ENCODE measurements at places on chromosomes 5 and 9.

- no peak overlapping the region for H3K4me3 ChIP-seq
- no peaks in the 10 kb centered on the region for H3K27me3 ChIP-seq
- no peaks in the 10 kb centered on the region for H3K4me1 ChIP-seq
- peaks cover 51% of the 10 kb centered on the region for H3K36me3 ChIP-seq
- no peak overlapping the region for H3K27ac ChIP-seq
Measured at GRCh38 chr9:92312887-92313623, 12.1 kb downstream of the NOL8 start.

GRCh38 chr5:150300496-150301169, 2.1 kb downstream of the ARSI start:
- no peaks in the 10 kb centered on the region for H3K27me3 ChIP-seq
- no peak for DNase-seq
- no peak overlapping the region for H3K4me3 ChIP-seq
- no peaks in the 10 kb centered on the region for H3K36me3 ChIP-seq
- no peak overlapping the region for H3K27ac ChIP-seq

DNA sequence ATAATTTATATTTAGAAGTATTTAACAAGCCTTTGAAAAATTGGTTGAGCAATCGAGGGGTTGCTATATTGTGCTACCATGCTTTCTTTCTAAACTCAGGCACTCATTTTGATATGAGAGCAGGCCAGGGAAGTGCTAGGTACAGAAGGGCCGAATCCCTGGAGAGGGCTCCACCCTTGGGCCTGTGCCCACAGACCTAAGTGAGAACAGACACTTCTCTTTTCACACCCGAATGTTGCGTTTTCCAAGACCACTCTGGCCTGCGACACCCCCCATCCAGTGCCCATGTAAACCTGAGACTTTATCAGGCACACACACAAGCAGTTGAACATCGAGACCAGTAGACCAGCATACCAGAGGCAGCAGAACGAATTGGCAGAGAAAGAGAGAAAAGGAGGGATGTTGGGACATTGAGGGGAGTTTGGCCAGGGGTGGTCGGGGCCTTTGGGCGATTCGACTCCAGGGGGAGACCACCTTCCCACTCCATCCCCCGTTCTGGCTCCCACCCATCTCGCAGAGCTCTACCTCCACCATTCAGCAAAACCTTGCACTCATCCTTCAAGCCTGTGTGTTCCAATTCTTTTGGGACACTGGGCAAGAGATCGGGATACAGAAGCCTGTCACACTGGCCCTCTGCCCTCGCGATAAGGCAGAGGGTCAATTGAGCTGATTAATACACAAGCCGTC, 134.8 kb downstream of the FBXO4 start:
- H3K4me3 ChIP-seq, result no peak overlapping the region
- no peaks in the 10 kb centered on the region for H3K36me3 ChIP-seq
- H3K4me1 ChIP-seq, result no peaks in the 10 kb centered on the region
- DNase-seq, result no peak
- H3K27ac ChIP-seq, result no peak overlapping the region

DNA sequence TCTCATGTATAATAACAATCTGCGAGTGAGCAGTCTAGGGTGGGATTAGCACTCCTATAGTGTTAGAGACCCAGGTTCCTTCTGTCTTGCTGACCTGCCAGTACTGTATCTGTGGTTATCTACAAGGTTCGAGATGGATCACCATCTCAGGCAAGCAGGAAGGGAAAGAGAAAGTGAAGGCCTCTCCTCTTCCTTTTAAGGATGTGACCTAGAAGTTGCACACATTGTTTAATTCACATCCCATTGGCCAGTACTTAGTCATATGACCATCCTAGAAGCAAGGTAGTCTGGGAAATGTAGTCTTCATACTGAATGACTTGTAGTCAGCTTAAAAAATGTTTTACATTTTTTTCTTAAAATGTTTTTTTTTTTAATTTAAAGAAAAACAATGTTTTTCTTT, 168.6 kb downstream of the CARTPT start:
- H3K36me3 ChIP-seq, result no peaks in the 10 kb centered on the region
- H3K4me1 ChIP-seq, result peaks cover 32% of the 10 kb centered on the region
- no peaks in the 10 kb centered on the region for H3K27me3 ChIP-seq

- no peak for DNase-seq
- H3K27me3 ChIP-seq, result no peaks in the 10 kb centered on the region
- H3K27ac ChIP-seq, result no peak overlapping the region
- H3K4me1 ChIP-seq, result no peaks in the 10 kb centered on the region
- no peaks in the 10 kb centered on the region for H3K36me3 ChIP-seq
- H3K4me3 ChIP-seq, result no peak overlapping the region
Measured at GRCh38 chr9:111463048-111463447, 21.1 kb downstream of the ECPAS start.

DNA sequence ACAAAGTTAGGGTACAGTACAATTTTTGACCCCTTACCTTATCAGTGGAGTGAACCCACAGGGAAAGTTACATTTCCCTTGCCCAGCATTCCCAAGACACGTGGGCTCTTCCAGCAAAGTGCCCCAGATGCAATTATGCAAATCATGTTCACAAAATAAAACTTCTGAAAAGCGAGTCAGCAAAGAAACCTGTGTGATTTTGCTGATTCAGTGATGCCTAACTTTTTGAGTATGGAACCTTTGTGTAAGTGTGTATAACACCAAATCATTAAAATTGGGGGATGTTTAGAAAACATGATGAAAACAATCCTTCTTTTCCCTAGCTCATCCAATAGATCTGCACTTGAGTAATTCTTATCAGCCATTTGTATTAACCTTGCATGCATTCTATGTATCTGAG, 52.6 kb downstream of the SH3RF2 start:
- H3K4me3 ChIP-seq, result no peak overlapping the region
- no peak overlapping the region for H3K27ac ChIP-seq
- DNase-seq, result no peak
- H3K36me3 ChIP-seq, result no peaks in the 10 kb centered on the region

DNA sequence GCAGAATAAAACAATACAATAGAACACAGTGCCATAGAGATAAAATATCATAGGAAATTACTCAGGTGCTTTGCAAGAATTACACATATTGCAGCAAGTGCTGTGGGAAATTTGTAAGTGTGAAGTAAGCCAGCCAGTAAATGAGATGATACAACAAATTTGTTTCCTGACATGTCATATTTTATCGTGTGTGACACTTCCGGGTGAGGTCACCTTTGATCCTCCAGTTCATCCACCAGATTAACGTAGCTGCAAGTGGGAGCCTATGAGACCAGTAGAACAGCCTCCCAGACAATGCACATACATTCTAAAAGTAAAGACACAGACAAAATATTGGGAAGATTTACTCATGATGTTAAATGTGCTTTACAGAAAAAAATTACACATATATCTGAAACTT, 72.2 kb downstream of the PRDM9 start:
- no peak for DNase-seq
- no peaks in the 10 kb centered on the region for H3K4me1 ChIP-seq

- no peaks in the 10 kb centered on the region for H3K36me3 ChIP-seq
- H3K27me3 ChIP-seq, result no peaks in the 10 kb centered on the region
- H3K4me1 ChIP-seq, result no peaks in the 10 kb centered on the region
- H3K4me3 ChIP-seq, result no peak overlapping the region
Measured at GRCh38 chr9:117709936-117710335, 5.7 kb downstream of the TLR4 start.

GRCh38 chr9:98494852-98495251, 213.9 kb downstream of the GABBR2 start:
- H3K4me3 ChIP-seq, result no peak overlapping the region
- H3K36me3 ChIP-seq, result no peaks in the 10 kb centered on the region
- no peaks in the 10 kb centered on the region for H3K27me3 ChIP-seq
- no peak overlapping the region for H3K27ac ChIP-seq
- no peak for DNase-seq

GRCh38 chr5:54718656-54719055, 201.1 kb downstream of the SNX18 start:
- no peak overlapping the region for H3K4me3 ChIP-seq
- no peak overlapping the region for H3K27ac ChIP-seq
- H3K4me1 ChIP-seq, result no peaks in the 10 kb centered on the region
- DNase-seq, result no peak
- H3K27me3 ChIP-seq, result no peaks in the 10 kb centered on the region
- H3K36me3 ChIP-seq, result no peaks in the 10 kb centered on the region

DNA sequence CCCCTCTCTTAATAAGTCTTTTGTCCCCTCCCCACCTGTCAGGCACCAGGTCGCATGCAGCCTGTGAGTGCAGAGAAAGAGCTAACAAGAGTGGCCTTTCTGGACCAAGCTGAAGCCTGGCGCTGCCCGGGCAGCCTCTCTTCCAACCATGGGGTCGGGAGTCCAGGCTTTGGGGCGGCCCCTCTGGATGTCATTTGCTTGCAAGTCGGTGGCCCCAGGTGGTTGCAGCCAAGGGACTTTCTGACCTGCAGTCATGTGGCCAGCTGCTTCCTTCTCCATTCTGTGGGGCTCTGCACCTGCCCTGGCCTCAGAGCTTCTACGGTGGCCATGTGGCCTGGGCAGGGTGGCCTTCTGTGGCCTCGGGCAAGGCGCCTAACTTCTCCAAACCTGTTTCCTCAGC, 159.7 kb downstream of the DAB2IP start:
- H3K27ac ChIP-seq, result no peak overlapping the region
- H3K4me1 ChIP-seq, result no peaks in the 10 kb centered on the region
- DNase-seq, result no peak
- no peaks in the 10 kb centered on the region for H3K36me3 ChIP-seq
- no peaks in the 10 kb centered on the region for H3K27me3 ChIP-seq

GRCh38 chr5:93343570-93343969, 237.4 kb downstream of the NR2F1-AS1 start:
- no peak overlapping the region for H3K4me3 ChIP-seq
- peaks cover 8% of the 10 kb centered on the region for H3K4me1 ChIP-seq
- H3K27me3 ChIP-seq, result no peaks in the 10 kb centered on the region
- no peaks in the 10 kb centered on the region for H3K36me3 ChIP-seq

DNA sequence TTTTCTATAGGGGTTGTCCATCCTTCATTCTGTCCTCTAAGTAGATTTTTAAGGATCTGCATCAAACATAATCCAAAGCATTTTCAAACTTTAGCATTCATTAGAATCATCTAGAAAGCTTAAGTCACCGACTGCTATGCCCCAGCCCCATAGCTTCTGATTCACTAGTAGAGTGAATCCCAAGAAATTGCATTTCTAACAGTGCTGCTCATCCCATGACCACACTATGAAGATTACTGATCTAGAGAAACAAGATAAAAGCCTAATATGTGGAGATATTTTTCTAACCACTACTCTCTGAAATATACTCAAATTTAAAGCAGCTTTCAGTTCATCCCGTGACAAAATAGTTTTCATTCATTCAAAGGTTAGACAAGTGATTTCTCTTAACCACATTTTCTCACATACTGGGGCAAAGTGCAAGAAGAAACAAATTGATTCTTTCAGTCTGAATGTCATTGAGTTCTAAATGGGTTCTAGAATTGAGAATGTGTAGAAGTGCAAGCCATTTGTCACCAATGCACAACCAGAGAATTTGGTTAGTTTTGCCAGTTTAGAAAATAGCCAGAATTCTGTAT, 286.9 kb upstream of the CD180 start:
- no peak overlapping the region for H3K27ac ChIP-seq
- no peaks in the 10 kb centered on the region for H3K4me1 ChIP-seq
- no peaks in the 10 kb centered on the region for H3K36me3 ChIP-seq
- DNase-seq, result no peak
- H3K27me3 ChIP-seq, result no peaks in the 10 kb centered on the region
- no peak overlapping the region for H3K4me3 ChIP-seq

DNA sequence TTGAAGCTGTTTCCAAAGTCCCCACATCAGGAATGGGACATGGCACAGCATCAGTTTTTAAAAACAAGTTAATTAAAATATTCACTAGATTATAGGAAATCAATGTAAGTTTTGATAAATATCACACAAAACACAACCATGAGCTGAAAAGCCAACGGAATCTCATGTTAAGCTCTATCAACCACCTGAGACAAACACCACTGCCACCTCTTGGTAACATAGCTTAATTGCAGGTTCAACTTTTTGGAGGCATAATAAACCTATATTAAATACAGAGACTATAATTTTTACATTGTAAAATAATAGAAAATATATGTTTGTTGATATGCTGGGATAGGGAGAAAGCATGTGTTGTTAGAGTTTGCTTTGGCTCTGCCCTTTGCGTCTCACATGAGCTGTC, 126.1 kb downstream of the SV2C start:
- H3K4me3 ChIP-seq, result no peak overlapping the region
- no peaks in the 10 kb centered on the region for H3K4me1 ChIP-seq
- DNase-seq, result no peak
- no peaks in the 10 kb centered on the region for H3K36me3 ChIP-seq
- no peak overlapping the region for H3K27ac ChIP-seq

DNA sequence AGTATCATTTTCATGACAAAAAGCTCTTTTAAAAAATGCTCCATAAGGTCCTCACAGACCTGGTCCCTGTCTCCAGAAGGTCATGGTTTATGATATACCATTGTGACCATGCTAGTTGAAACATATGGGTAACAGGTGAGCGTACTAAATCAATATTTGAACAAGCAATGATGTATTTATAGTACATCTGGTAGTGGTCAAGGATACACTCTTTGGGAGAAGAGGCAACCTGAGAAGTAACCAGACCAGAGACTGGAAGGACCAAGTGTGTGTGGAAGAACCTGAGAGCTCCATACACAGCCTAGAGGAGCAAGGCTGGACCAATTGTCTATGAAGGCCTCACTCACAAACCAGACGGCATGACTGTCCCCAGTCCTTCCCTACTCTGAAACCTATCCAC, 55.1 kb downstream of the LHFPL2 start:
- H3K27ac ChIP-seq, result no peak overlapping the region
- no peak for DNase-seq
- H3K4me3 ChIP-seq, result no peak overlapping the region

GRCh38 chr5:157520911-157521703, 54.5 kb downstream of the ADAM19 start:
- H3K27ac ChIP-seq, result no peak overlapping the region
- no peaks in the 10 kb centered on the region for H3K27me3 ChIP-seq
- 0 out of 2 replicates have a peak, but pooled peaks cover 7% of the 10 kb centered on the region for H3K36me3 ChIP-seq
- DNase-seq, result no peak

- no peak for DNase-seq
- H3K4me1 ChIP-seq, result no peaks in the 10 kb centered on the region
- H3K4me3 ChIP-seq, result no peak overlapping the region
- H3K27me3 ChIP-seq, result no peaks in the 10 kb centered on the region
- H3K27ac ChIP-seq, result no peak overlapping the region
Measured at GRCh38 chr9:117927354-117927753, 223.2 kb downstream of the TLR4 start.

- no peaks in the 10 kb centered on the region for H3K27me3 ChIP-seq
- H3K4me3 ChIP-seq, result no peak overlapping the region
- no peaks in the 10 kb centered on the region for H3K36me3 ChIP-seq
- no peak for DNase-seq
Measured at GRCh38 chr5:44932922-44933585, 124.3 kb downstream of the MRPS30 start.

DNA sequence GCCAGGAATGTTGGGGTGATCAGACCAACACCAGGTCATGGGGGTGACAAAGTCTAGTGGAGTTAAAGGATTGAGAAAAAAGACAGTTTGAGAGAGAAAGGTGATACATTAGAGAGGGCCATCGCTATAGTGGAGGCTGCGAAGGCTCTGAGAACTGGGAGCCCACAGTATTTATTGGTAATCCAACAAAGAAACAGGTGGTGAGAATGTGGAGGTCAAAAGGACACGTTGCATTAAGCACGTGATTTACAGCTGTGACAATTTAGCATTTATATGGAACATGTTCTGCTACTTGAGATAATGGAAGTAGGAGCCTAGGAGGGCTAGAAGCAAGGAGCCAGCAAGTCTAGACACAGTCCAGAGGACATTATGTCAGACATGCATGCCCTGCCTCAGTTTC, 2086.5 kb upstream of the C9orf72 start:
- H3K27ac ChIP-seq, result no peak overlapping the region
- H3K27me3 ChIP-seq, result no peaks in the 10 kb centered on the region
- no peak for DNase-seq
- H3K36me3 ChIP-seq, result no peaks in the 10 kb centered on the region
- H3K4me3 ChIP-seq, result no peak overlapping the region
